ENCODE measurements at places on chromosomes 7 and 10.
A peak's percentile ranks its signal among the peaks of the same experiment; 100 is the strongest.

GRCh38 chr7:100407285-100408180, 21.0 kb downstream of the ZCWPW1 start:
- peak; percentile 68 for DNase-seq

DNA sequence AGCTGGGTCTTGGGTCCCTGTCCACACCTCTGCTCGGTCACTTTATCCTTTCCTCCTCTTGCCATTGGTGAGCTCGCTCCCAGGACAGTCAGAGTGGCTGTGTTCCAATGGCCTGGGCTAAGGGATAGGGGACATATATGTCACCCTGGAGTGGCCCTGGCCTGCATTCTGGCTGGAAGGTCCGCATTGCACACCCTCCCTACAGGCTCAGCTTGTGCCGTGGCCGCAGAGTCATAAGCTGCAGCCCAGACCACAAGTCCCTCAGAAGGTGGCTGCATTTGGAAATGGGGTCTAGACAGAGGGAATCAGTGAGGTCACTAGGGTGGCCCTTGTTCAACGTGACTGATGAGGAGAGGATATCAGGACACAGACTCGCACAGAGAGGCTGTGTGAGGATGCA, 363.8 kb upstream of the SHH start:
- no peak for DNase-seq

GRCh38 chr10:5897504-5897903, 7.5 kb downstream of the FBH1 start:
- DNase-seq = no peak

DNA sequence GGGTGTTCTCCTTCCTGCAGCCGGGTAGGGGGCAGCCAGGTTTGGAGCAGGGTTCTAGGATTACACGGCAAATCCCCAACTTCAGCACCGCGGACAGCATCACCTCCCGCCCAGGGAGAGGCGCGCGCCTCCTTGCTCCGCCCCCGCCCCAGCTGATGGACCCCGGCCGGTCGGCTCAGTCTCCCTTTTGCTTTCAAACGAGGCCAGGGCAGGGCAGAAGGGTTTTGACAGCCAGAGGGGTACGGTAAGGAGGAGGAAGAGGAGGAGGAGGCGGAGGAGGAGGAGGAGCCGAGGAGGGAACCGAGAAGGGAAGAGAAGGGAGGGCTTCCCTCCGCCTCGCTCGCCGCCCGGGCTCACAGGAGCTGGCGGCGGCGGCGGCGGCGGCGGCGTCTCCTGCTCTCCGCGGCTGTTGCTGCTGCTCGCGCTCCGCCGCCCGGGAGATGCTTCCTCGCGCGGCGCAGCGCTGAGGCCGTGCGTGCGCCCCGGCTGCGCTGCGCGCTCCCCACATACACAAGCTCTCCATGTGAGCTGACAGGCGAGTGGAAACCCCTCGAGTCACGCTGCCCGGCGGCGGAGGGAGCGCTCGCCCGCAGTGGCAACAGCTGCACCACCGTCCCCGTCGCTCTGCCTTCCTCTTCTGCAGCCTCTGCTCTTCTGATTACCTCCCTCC, 615 bp upstream of the CNTNAP2 start:
- DNase-seq = peak; percentile 39

GRCh38 chr7:1296356-1296981, 63.8 kb downstream of the UNCX start:
- no peak for DNase-seq

DNA sequence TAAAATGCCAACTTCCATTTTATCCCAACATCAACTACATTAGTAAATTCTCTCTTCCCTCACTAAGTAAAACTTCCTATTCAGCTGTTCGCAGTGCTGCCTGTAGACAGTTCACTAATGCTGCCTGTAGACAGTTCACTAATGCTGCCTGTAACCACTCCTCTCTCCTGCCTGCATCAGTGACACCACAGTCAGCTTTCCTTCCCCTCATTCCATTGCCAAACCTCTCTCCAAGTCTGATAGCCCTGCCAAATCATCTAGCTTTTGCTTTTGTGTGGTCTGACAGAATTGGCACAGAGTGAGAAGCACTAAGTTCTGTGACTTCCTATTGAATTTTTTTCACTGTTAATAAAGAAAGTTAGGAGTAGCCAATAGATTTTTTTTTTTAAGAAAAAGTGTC, 43.0 kb upstream of the MACC1 start:
- no peak for DNase-seq

DNA sequence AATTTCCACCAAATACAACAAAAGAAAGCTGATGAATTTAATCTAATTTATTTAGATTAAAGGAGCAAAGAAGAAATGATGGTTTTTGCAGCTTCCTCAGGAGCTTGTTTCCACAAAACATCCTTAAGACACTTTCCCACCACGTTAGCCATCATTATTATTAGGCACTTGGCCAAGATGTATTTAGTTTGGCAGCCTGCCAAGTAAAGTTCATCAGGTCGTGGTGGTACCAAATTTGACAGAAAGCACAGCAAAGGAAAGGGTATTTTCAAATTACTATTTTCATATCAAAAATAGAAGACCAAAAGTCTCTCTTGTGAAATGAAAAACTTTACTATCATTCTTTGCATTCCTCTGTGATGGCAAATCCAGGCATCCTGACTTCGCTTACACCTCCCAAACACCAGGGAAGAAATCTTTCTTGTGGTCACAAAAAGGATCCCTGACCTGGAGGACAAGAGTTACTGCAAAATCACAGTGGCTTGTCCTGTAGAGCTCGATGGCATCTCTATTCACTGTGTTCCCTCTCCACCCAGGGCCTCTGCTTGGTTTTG, 123.1 kb upstream of the INHBA start:
- peak; percentile 13 for DNase-seq

DNA sequence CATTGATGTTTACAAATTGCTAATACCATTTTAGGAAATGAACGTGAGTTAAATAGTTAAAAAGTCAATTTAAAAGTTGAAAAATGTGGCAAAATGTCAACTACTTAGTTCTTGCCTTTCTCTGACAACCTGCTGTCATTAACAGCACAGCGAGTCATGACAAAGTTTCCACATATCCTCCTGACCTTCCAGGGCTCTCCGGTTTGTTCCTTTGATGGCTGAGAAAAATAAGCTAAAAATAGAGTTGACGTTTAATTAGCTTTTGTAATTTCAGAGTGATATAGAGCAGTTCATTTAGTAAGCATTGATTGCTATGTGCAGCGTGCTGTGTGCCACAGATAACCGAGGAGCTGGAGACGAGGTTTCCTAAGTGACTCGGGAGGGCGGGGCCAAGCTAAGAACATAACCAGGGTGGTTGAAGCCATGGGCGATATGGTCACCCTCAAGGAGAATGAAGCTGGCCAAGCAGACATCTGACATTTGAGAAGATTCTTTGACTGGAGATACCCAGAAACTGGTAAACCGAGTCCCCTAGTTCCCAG, 47.9 kb downstream of the OGDH start:
- DNase-seq = no peak

Data from AG08396 (cell line).